ENCODE measurements at places on chromosomes 2 and 18.

DNA sequence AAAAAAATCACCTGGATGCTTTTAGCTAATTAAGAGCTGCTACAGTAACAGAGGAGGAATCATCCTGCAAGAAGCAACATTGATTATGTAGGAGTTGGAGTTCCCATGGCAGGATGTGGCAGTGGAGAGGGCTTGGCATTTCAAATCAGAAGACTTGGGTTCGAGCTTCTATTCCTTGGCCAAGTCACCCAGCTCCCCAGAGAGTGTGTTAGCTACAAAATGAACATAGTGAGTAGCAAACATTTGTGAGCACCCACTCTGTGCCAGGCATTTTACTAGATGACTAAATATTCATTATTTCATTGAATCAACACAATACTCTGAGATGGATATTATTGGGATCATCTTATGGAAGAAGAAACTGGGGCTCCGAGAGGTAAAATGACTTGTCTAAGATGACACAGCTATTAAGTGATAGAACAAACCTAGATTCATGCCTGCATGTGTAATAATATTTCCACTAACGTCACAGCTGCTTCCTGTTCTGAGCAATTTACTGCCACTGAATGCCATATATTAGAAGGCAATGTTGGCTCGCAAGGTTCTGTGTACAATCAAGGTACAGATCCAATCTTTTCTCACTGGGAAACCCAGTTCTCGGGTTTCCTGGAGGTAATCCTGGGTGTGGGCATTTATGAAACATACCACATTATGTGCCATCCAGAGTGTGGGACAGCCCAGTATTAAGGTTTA lies 18.0 kb downstream of the NTSR2 start:
- DNase-seq, result no peak

DNA sequence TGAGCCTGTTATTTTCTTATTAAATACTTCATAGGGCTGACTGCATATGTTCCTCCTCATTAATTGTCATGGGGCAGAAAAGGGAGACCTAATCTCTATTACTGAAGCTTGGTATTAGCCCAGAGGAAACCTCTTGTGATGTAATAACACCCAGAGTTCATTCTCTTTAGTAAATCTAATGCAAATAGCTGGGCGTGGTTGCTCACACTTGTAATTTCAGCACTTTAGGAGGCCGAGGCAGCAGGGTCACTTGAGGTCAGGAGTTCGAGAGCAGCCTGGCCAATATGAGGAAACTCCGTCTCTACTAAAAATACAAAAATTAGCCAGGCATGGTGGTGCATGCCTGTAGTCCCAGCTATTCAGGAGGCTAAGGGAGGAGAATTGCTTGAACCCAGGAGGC lies 14.7 kb downstream of the DAW1 start:
- no peak for DNase-seq

- DNase-seq, result no peak
Observed at GRCh38 chr2:235270291-235270690, 223.6 kb upstream of the AGAP1 start.

DNA sequence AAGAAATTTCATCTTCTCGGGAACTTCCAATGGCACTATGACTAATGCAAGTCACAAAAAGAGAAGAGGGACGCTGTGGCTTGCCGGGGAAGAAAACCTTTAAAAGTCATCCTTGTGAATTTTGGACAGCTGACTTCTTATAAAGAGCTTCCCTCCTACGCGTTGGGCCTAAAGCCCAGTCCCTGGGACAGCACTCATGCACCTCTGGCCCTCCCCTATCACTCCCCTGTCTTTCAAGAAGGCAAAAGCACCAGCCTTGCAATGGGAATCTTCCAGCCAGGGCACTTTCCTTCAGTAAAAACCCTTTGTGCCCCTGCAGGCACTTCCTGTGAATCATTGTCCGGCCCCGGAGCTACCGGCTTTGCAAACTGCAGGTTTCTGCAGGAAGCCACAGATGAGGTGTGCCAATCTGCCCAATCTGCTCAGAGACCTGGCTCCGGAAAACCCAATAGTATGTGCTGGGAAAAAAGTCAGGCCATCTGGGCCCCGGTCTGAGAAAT lies 7.1 kb downstream of the MREG start:
- no peak for DNase-seq

DNA sequence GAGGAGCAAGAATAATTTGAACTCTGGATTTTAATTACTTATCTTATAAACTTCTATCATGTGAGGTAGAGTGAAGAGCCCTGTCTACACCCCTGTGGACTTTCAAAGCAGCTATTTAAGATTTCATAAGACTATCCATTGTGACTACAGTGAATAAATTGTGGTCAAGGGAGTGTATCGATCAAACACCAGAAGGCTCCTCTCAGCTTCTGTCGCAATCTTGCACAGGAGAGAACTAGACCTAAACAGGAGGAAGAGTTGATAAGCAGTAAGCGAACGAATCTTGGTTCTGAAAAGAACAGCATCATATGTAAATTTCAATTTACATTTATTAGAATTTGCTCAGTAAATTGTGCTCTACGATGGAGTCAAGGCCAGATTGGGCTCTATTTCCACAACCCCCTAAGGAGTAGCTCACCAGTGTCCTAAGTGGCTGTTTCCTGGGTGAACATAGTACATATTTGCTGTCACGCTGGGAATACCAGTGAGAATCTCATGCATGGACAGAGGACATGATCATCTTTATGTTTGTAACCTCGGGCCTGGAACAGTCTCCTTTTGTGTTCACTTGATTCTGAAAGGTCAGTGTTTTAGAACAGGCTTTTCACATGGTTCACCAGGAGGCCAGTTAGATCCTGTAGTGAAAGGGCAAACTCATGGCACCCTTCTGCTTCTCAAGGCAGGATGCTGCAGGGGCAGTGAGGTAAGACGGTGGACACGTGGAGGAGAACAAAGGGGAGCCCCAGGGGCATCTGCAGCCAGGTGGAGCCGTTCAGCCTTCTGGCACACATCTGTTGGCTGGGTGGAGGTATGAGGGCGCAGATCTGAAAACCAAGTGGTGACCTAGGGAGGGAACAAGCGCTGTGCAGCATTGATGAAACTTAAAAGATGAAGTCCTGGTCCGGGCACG lies 33.3 kb downstream of the NPAS2 start:
- DNase-seq, result no peak

DNA sequence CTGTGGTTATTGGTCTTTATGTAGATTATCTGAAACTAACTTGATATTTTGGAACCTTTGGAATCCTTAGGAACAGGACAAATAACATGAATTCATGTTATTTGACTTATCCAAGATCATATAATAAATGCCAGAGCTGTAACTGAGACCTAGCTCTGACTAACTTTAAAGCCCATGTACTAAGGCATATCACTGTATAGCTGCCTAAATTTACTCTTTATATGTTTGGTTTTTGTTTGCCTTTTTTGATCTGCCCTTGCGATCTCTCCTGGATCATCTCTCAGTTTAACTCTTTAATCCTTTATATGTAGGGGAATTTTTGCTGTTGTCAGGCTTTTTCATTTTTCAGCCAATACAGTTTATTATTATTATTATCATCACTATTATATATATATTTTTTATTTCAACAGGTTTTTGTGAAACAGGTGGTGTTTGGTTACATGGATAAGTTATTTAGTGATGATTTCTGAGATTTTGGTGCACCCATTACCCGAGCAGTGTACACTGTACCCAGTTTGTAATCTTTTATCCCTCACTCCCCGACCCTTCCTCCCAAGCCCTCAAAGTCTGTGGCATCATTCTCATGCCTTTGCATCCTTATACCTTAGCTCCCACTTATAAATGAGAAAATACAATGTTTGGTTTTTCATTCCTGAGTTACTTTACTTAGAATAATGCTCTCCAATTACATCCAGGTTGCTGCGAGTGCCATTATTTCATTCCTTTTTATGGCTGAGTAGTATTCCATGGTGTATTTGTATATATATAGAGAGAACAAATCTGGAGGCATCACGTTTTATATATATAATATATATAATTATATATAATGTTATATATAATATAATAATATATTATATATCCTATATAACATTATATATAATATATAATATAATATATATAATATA lies 48.9 kb downstream of the APLF start:
- DNase-seq, result no peak

DNA sequence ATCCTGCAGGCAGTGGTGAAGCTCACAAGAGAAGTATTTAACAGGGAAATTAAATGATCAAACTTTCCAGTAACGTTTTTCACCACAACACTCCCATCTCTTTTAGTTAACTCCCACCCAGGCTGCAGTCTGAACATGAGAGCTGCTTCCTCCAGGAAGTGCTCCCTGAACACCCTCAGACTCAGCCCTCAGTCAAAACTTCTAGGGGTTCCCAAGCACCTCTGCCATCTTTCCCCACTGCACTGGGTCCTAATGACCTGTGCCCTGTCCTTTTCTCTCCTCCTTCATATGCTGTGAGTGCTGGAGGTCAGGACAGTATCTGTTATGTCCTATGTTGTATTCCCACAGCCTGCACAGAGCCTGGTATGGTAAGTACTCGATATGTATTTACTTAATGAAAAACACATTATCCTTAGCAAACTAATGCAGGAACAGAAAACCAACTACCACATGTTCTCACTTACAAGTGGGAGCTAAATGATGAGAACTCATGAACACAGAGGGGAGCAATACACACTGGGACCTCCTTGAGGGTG lies 49.2 kb upstream of the ASPRV1 start:
- no peak for DNase-seq

DNA sequence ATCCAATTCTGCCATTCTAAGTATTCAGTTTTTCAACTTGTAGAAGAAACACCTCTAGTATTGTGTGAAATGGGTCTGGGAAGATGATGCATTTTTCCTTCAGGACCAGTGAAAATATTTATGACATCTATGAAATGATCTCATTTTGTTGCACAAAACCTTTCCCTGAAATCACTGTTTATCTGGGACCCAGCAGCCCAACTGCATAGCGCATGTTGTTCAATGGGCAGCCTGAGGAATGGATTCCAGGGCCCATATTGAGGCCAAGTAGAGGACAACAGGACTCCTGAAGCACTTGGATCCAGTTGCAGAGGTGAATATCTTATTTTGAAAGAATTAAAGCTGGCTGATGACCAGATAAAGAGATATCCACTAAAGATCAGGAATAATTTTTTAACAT lies 7.3 kb downstream of the RBMS1 start:
- DNase-seq, result no peak

GRCh38 chr2:131047920-131048560 lies 45.2 kb downstream of the FAM168B start:
- DNase-seq, result no peak

GRCh38 chr2:219488149-219488843 lies 10.4 kb upstream of the GMPPA start:
- no peak for DNase-seq

GRCh38 chr2:203948733-203949132 lies 12.2 kb downstream of the ICOS start:
- DNase-seq, result no peak

GRCh38 chr2:19738707-19739106 lies 163.1 kb downstream of the TTC32 start:
- no peak for DNase-seq

GRCh38 chr2:70523996-70524965 lies 29.3 kb downstream of the TGFA start:
- no peak for DNase-seq

DNA sequence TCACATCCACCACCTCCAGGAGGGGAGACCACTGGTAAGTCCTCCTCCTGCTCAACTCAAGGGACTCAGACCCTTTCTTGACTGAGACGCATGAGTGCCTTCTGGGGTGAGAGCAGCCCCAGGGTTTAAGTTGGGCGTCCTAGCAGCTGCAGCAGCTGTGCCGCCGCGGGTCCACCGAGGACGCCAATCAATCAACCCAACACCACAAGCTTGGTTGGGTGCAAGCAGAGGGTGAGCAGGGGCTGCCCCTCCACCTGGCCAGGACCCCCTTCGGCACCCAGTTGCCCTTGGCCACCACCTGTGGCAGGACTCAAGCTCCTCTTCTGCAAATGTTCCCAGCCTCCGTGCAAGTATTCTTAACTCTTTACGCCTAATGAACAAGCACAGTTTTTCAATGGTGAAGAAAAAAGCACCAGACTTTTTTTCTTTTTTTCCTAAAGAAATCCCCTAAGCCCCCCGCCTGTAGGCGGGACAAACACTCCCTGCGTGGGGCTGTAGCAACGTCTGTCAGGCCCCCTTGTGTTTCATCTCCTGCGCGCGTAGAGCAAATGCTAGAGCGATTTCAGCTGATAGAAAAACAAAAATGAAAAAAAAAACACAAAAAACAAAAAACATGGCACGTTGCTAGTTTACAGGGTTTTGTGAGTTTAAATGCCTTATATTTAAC lies 197.1 kb downstream of the LOXHD1 start:
- DNase-seq, result no peak

GRCh38 chr2:6228251-6228650 lies 536.1 kb downstream of the SOX11 start:
- DNase-seq, result no peak

DNA sequence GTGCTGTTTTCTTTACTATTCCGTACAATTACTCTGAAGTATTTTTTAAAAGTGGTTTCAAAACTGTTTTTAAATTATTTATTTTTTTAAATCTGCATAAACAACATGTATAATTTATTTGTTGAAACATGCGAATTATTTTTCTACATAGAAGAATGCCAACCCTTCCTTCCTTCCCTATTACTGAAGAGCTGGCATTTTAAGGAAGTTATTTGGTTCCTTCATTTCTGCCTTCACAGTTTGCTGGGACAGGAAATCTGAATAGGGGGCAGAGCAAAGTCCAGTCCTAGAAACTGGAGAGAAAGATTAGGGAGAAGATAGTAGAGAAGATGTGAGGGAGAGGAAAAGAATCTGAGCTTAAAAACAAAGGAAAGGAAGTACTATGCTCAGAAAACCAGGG lies 146.7 kb upstream of the ACVR2A start:
- no peak for DNase-seq

GRCh38 chr18:27184115-27185024 lies 738 bp downstream of the CHST9 start:
- DNase-seq, result no peak

DNA sequence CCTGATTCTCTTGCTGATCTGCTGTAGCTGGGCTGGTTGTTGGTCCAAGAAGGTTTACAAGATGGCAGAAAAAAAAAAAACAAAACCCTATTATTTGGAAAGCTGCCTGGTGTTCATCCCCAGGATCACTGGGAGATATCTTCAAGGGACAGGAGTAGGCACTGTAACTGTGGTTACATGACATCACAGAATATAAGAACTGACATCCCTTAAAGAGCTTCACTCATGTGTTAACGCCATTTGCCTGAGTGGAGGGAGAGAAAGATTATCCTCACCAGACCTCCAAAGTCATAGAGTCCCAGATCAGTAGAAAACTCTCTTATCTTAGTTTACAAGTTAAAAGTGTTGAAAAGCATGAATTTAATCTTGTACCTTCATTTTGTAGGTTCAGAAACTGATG lies 95.3 kb upstream of the BZW1 start:
- DNase-seq, result no peak

- no peak for DNase-seq
Observed at GRCh38 chr2:85433511-85434089, 15.1 kb downstream of the SH2D6 start.

DNA sequence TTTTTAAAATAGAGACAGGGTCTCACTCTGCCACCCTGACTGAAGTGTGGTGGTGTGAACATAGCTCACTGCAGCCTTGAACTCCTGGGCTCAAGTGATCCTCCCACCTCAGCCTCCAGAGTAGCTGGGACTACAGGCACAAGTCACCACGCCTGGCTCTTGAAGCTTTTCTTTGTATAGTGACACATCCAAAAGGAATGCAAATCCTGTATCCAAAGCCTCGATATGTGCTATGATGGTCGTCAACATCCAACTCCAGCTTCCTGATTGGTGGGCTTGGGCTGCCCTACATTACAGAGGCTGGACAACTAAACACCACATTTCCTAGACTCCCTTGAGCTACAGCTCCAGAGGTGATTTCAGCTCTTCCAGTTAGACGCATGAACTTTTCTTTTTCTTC lies 101.7 kb upstream of the PGAP1 start:
- no peak for DNase-seq

- DNase-seq, result no peak
Observed at GRCh38 chr2:193885419-193885818, 1690.7 kb upstream of the TMEFF2 start.
